Neural progenitor cell (in vitro differentiated cells): ENCODE measurements at places on chromosomes 2 and 18. TPM values are rescaled to one million over a fixed set of nuclear protein-coding genes. Genes with fewer than 3 reads are reported as not detected.
A peak's percentile ranks its signal among the peaks of the same experiment; 100 is the strongest.

HK2 gene
- total RNA-seq: 61.8 and 72.1 TPM in 2 replicates

SFT2D3 gene
- total RNA-seq: 22.8 and 30.6 TPM in 2 replicates

DNA sequence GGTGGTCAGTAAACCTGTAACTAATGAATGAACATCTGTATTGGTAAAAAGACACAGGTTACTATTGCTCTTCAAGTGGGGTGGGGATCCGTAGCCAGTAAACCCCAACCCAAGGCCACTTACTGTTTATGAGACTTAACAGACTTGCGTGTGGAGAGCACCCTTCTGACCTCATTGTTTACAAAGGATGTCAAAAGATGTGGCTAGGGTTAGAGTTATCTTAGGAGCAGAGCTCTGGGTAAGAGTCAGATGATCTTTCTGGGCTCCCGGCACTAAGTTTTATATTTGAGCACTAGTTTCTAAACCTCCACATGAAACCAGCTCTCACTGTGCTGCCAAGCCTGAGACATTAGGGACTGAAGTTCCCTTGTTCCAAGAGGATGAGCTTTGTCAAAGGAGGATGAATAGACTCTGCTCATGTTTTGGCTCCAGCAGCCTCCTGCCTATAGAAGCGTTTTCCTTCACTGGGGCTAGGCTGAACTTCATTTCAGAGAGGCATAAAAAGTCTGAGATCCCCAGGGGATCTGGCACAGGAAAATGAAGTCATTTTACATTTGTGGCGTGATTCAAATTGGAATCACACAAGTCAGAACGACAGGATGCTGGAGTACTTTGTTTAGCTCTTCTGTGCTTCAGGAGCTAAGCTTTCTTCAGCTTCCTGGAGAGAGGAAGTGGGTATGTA lies 403.1 kb upstream of the TRIB2 start:
- no peak overlapping the region for H3K4me3 ChIP-seq
- H3K27me3 ChIP-seq: no peaks in the 10 kb centered on the region
- no peak overlapping the region for H3K27ac ChIP-seq
- peak; percentile 3 for DNase-seq
- no peaks in the 10 kb centered on the region for H3K36me3 ChIP-seq

GRCh38 chr2:232328516-232329460 lies 49.8 kb upstream of the ALPP start:
- DNase-seq: no peak
- H3K4me1 ChIP-seq: no peaks in the 10 kb centered on the region
- H3K4me3 ChIP-seq: no peak overlapping the region

DNA sequence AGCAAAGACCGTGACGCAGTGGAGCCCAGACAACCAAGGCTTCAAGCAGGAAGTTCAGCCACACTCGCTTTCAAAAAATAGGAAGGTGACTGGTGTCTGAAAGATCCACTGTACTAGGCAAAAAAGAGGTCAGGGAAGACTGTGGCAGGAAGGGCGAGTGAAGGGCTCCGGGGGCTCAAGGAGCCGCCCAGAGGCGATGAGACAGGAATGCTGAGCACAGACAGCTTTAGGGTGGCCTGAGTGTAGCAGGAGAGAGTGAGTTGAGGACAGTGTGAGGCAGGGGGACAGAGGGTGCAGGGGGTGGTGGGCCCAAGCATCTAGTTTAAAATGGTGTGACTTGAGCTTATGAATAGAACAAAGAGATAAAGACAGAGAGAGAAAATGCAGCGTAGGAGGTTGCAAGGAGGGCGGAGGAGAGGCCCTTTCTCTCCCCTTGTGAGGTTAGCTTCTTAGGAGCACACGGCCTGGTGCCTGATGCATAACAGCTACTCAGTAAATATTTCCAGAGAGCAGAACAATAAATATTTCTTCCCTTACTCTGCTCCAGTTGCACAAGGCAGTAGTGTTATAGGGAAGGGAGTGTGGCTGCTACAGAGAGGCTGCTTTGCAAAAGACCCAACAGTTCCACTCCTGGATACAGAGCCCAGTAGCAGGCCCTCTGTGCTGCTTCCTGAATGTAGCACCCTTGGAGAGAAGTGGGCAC lies 789.7 kb upstream of the RAB6C start:
- H3K27ac ChIP-seq: no peak overlapping the region
- H3K4me3 ChIP-seq: no peak overlapping the region
- H3K4me1 ChIP-seq: peaks cover 24% of the 10 kb centered on the region
- DNase-seq: peak; percentile 28

SESTD1 gene
- total RNA-seq: 24.8 and 43.1 TPM in 2 replicates

DNA sequence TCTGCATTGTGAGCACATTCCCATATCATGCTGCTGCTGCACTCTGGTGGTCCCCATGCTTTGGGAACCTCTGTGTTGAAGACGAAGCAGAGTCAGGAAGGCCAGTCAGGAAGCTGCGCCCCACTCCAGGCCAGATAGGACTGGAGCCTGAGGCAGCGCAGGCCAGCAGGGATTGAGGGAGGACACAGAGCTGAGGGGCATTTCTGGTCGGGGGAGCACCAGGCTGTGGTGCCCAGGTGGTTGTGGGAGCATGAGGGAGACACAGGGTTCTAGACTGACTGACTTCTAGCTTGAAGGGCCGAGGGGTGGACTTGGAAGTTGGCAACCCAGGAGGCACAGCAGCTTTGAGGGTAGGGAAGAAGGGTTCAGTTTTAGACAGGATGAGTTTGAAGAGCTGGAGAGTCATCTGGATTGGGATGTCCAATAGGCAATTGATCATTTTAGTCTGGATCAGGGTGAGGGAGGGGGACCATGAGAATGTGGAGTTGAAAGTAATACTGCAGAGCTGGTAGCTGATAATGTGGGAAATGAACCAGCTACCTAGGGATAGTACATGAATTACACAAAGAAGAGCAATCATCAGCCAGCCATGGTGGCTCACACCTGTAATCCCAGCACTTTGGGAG lies 1.4 kb upstream of the ACTG2 start:
- peaks cover 2% of the 10 kb centered on the region for H3K4me1 ChIP-seq
- H3K36me3 ChIP-seq: no peaks in the 10 kb centered on the region
- no peak overlapping the region for H3K4me3 ChIP-seq
- no peak overlapping the region for H3K27ac ChIP-seq
- H3K27me3 ChIP-seq: no peaks in the 10 kb centered on the region
